CD14-positive monocyte (primary cell): ENCODE measurements at places on chromosomes 6 and 20.

GRCh38 chr6:139372326-139373153 is 1.9 kb downstream of the CITED2 start:
- DNase-seq = no peak
- peaks cover 15% of the 10 kb centered on the region for H3K36me3 ChIP-seq
- peak overlapping the region; percentile 74 for H3K4me3 ChIP-seq
- H3K27me3 ChIP-seq = no peaks in the 10 kb centered on the region
- H3K4me1 ChIP-seq = peaks cover 39% of the 10 kb centered on the region
- peak overlapping the region; percentile 96 for H3K27ac ChIP-seq

GRCh38 chr20:58991715-58992114 is 10.7 kb downstream of the NELFCD start:
- H3K4me3 ChIP-seq = no peak overlapping the region
- H3K4me1 ChIP-seq = peaks cover 3% of the 10 kb centered on the region
- no peaks in the 10 kb centered on the region for H3K27me3 ChIP-seq
- H3K36me3 ChIP-seq = peaks cover 90% of the 10 kb centered on the region
- no peak for DNase-seq
- no peak overlapping the region for H3K27ac ChIP-seq

- no peaks in the 10 kb centered on the region for H3K4me1 ChIP-seq
- no peak overlapping the region for H3K4me3 ChIP-seq
- no peaks in the 10 kb centered on the region for H3K36me3 ChIP-seq
- H3K27me3 ChIP-seq = no peaks in the 10 kb centered on the region
- no peak for DNase-seq
- H3K27ac ChIP-seq = no peak overlapping the region
Measured at GRCh38 chr6:133423242-133423641, 182.1 kb downstream of the EYA4 start.

DNA sequence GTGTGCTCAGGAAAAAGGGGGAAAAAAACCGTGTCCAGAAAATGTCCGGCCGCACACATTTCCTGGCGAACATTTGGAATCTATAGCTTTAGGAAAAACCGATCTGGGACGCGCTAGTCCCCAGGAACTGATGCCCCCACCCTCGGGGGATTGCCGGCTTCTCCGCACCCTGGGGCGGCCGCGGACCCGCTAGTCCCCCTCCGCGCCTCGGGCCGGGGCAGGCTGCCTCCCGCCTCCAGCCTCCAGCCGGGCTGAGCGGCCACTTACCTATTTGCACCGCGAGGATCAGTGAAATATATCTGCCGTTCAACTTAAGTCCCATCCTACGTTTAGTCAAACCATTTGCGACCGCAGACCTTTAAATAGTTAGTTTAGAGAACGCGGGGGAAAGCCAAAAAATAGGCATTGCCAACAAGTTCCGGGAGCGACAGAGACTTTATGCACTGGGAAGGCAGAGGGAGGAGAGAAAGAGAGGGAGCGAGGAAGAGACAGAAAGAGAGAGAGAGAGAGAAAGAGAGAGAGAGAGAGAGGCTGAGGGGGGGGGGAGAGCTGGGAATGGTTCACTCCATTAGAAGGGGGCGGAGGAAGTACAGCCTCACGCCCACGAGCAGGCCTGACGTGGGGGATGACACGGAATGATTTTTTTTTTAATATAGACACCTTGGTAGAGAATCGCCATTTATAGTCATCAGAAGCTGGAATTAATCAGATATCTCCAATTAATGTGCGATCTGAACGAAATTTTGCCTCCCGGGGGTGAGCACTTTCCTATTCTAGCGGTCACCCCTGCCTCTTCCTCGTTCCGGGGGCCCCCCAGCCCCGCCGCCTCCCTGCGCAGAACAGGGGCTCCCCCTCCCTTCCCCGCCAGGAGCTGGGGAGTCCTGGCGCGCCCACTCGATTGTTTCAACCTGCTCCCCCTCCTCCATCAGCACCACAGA is at the start of gene NRN1:
NRN1 (minus strand) TSS at position 498 of the 938 bp plus-strand sequence; CDS start at position 322, 176 bp downstream.
- peaks cover 84% of the 10 kb centered on the region for H3K27me3 ChIP-seq
- H3K36me3 ChIP-seq = no peaks in the 10 kb centered on the region
- H3K4me3 ChIP-seq = peak within 1 kb of the TSS; percentile 2
- DNase-seq = no peak
- no peak within 1 kb of the TSS for H3K27ac ChIP-seq

DNA sequence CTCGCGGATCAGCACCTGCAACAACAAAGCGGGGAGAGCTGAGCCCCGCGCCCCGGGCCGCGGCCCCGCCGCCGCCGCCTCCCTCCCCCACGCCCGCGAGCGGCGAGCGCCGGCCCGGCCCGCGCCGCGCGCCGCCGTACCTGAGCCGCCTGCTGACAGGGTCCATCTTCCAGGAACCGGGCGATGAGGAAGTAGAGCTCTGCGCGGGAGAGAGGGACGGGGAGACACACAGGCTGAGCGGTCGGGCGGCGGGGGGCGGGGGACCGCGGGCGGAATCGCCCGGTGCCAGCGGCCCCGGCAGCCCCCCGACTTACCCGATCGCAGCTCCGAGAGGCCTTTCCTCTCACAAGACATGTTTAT is 359 bp downstream of the PHIP start:
- peaks cover 3% of the 10 kb centered on the region for H3K36me3 ChIP-seq
- H3K4me3 ChIP-seq = peak overlapping the region; percentile 90
- DNase-seq = peak; percentile 54

GRCh38 chr20:38722683-38723016 is 1.6 kb upstream of the SLC32A1 start:
- peaks cover 3% of the 10 kb centered on the region for H3K4me1 ChIP-seq
- H3K27me3 ChIP-seq = peaks cover 67% of the 10 kb centered on the region
- no peak overlapping the region for H3K4me3 ChIP-seq

DNA sequence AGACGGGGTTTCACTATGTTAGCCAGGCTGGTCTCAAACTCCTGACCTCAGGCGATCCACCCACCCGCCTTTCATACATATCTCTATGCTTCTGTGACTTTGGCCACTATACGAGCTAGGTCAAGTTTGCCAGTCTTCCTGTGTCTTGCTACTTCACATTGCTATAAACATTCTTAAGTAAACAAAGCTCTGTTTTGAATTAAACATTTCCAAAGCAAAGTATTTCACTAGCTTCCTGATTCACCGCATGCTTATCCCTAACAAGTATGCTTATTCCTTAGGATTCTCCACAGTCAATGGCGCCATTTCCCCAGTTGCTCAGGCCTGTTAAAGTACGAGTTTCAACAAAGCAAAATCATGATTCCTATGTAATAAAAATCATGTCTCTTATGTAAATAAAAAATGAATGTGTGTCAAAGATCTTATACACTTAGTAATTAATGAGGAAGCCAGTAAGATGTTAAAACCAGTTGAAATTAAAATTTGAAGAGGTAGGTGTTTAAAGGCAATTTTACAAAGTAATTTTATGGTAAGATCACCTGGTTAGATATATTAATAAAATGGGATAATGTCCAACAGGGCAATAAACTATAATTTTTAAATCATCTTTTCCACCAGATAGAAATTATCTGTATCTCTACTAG is 88.5 kb downstream of the PRKN start:
- H3K27ac ChIP-seq = no peak overlapping the region
- DNase-seq = no peak
- H3K36me3 ChIP-seq = no peaks in the 10 kb centered on the region

DNA sequence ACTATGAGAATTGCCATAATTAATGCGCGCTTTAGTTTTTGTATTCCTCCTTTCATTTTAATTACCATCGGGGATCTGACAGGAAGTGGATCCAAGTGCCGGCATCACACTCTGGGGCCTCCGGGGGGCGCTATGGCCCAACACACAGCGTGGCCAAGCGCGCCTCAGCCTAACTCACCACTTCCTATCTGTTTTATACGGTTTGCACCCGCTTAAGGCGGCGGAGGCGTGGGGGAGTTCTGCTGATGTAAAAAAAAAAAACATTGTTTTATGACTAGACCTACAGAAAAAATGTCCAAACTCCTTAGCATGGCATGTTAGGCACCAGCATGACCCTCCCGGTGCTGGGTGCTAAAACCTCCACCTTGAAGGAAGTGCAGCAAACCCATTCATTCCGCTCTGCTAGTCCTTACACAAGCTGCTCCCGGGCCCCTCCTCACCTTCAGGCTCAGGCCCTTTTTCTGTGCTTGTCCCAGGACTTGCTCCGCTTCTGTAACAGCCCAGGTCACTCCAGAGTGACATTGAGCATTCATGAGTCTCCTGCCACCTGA is 4.5 kb upstream of the EBF4 start:
- DNase-seq = peak; percentile 38
- H3K27me3 ChIP-seq = peaks cover 44% of the 10 kb centered on the region
- H3K36me3 ChIP-seq = no peaks in the 10 kb centered on the region
- H3K4me1 ChIP-seq = peaks cover 13% of the 10 kb centered on the region
- H3K4me3 ChIP-seq = no peak overlapping the region

- H3K4me3 ChIP-seq = no peak overlapping the region
- no peaks in the 10 kb centered on the region for H3K4me1 ChIP-seq
- H3K36me3 ChIP-seq = no peaks in the 10 kb centered on the region
- no peak for DNase-seq
- H3K27me3 ChIP-seq = no peaks in the 10 kb centered on the region
Measured at GRCh38 chr6:39765508-39766065, 26.6 kb upstream of the DAAM2 start.

GRCh38 chr20:8646716-8647115 is 422.2 kb upstream of the PLCB4 start:
- no peak overlapping the region for H3K4me3 ChIP-seq
- H3K4me1 ChIP-seq = peaks cover 4% of the 10 kb centered on the region
- no peaks in the 10 kb centered on the region for H3K36me3 ChIP-seq
- H3K27ac ChIP-seq = no peak overlapping the region

- peaks cover 97% of the 10 kb centered on the region for H3K27me3 ChIP-seq
- H3K36me3 ChIP-seq = no peaks in the 10 kb centered on the region
- H3K27ac ChIP-seq = no peak overlapping the region
- peak overlapping the region; percentile 79 for H3K4me3 ChIP-seq
- DNase-seq = no peak
Measured at GRCh38 chr6:108118359-108118724, 43.8 kb upstream of the OSTM1 start.

GRCh38 chr6:151765444-151765886 is 42.0 kb upstream of the ESR1 start:
- peak; percentile 32 for DNase-seq
- H3K27me3 ChIP-seq = no peaks in the 10 kb centered on the region
- no peak overlapping the region for H3K27ac ChIP-seq

- no peaks in the 10 kb centered on the region for H3K27me3 ChIP-seq
- no peaks in the 10 kb centered on the region for H3K36me3 ChIP-seq
- no peak overlapping the region for H3K4me3 ChIP-seq
- no peaks in the 10 kb centered on the region for H3K4me1 ChIP-seq
- DNase-seq = no peak
Measured at GRCh38 chr6:155031091-155031490, 36.0 kb downstream of the TIAM2 start.

DNA sequence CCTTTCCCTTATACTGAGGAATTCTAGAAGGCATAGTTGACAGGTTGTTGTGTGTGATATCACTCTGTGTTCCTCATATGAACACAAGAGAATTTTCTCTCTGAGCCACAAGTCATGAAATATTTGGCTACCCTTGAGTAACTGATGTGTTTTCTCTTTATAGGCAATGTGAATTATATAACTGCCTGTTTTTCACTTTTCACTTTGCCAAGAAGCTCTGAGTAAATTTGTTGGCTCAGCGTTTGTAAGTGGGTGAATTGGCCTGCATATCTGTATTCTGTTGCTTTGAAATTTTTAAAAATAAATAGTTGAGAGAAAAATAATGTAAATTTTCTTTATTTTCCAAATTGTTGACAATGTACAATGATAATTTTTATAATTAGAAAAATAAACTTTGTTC is 5.2 kb upstream of the BTBD9 start:
- H3K4me3 ChIP-seq = no peak overlapping the region
- no peak for DNase-seq
- H3K4me1 ChIP-seq = peaks cover 11% of the 10 kb centered on the region
- no peaks in the 10 kb centered on the region for H3K36me3 ChIP-seq
- H3K27me3 ChIP-seq = no peaks in the 10 kb centered on the region
- no peak overlapping the region for H3K27ac ChIP-seq

DNA sequence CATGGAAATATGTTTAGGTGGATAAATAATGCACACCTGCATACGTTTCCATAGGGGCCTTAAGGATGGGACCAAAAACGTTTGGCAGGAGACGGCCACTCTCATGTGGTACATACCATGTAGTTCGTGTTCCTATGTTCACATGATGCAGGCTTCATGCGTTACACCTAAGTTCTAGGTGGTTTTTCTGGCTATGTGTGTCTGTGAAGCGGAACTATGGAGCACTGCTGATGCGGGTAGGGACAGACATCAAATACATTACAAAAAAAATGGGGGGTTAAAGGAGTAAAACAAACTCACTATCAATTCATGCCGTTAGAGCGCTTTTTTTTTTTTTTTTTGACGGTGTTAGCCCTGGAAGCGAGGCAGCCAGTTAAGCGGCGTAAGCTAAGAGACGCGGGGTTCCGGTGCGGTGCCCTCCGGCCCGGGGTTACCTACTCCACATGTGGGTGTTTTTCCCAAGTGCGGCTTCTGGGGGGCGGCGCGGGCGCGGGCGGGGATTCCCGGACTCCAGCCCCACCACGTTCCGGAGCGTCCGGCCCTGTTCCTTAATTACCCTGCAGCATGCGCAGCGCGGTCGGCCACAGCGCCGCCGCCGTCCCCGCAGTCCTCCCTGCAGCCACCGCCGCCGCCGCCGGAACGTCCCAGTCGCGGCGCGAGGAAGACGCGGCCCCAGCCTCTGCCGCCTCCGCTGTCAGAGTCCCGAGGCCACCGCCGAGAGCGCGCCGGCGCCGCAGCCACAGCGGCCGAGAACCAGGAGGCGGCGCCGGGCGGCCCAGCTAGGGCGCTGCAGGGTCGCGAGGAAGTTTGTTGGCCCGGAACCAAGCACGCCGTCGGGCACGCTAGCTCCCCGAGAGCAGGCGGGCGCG is 648 bp downstream of the COL19A1 start:
- peak overlapping the region; percentile 6 for H3K4me3 ChIP-seq
- H3K4me1 ChIP-seq = peaks cover 8% of the 10 kb centered on the region
- H3K27ac ChIP-seq = no peak overlapping the region
- peak; percentile 37 for DNase-seq

GRCh38 chr6:44067173-44068139 is 59.8 kb downstream of the MRPL14 start:
- peak overlapping the region; percentile 15 for H3K27ac ChIP-seq
- H3K27me3 ChIP-seq = no peaks in the 10 kb centered on the region
- no peak overlapping the region for H3K4me3 ChIP-seq
- no peaks in the 10 kb centered on the region for H3K36me3 ChIP-seq
- peaks cover 22% of the 10 kb centered on the region for H3K4me1 ChIP-seq
- peak; percentile 34 for DNase-seq
